ENCODE measurements at places on chromosomes 5 and 9. TPM values are rescaled to one million over a fixed set of nuclear protein-coding genes. Genes with fewer than 3 reads are reported as not detected.

GRCh38 chr5:83494666-83495065 lies 23.1 kb downstream of the VCAN start:
- peak overlapping the region; percentile 4 for H3K27ac ChIP-seq
- no peak overlapping the region for H3K4me3 ChIP-seq
- no peak for DNase-seq
- no peaks in the 10 kb centered on the region for H3K27me3 ChIP-seq
- H3K36me3 ChIP-seq = peaks cover 58% of the 10 kb centered on the region

FOXD4L4 gene
- not detected for total RNA-seq

TRIM36 gene
- total RNA-seq = 4.6 TPM

- DNase-seq = no peak
- H3K27ac ChIP-seq = peak overlapping the region; percentile 17
- peaks cover 40% of the 10 kb centered on the region for H3K4me1 ChIP-seq
- no peak overlapping the region for H3K4me3 ChIP-seq
- H3K27me3 ChIP-seq = no peaks in the 10 kb centered on the region
These were observed 44.4 kb upstream of the RAI14 start for GRCh38 chr5:34611464-34612415.

CDH12 gene
- total RNA-seq = not detected

DNA sequence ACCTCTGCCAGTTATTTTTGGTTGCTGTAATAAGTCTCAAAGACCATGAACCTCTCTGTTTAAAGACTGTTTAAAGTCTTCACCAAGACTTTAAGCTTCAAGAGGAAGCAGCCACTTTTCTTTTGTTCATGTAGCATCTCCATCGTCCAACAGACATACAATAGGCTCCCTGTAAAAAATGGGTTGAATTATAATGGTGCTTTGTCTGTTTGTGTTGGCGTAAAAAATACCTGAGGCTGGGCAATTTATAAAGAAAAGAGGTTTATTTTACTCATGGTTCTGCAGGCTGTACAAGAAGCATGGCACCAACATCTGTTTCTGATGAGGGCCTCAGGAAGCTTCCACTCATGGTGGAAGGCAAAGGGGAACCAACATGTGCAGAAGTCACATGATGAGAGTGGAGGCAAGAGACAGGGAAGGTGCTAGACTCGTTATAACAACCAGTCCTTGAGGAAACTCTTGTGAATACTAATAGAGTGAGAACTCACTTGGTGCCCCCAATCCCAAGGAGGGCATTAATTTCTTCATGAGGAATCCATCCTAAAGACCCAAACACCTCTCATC lies 126.3 kb upstream of the RPS23 start:
- H3K4me3 ChIP-seq = no peak overlapping the region
- peaks cover 12% of the 10 kb centered on the region for H3K36me3 ChIP-seq
- no peak for DNase-seq
- peaks cover 36% of the 10 kb centered on the region for H3K4me1 ChIP-seq

STING1 gene
- total RNA-seq = 26.6 TPM

SH3GL2 gene
- total RNA-seq = not detected

GRCh38 chr9:125374443-125375309 lies 113.0 kb downstream of the GAPVD1 start:
- no peak for DNase-seq

CYLC2 gene
- total RNA-seq = not detected

F2RL2 gene
- total RNA-seq = 7.9 TPM

DNA sequence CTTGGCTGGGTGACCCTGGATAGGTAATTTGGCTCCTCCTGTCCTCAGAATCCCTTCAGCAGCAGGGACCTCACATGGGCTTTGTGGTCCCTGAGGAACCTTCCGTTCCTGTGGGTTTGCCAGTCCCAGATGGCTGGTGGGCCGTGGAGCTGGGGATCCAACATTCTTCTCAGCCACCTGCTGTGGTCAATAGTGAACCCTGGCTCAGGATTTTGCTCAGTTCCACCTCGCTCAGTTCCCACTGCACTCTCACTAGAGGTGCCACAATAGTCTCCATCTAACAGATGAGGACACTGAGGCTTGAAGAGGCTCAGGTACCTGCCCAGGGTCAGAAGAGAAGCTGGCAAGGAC lies 17.1 kb upstream of the SPOUT1 start:
- no peak overlapping the region for H3K27ac ChIP-seq
- H3K4me1 ChIP-seq = peaks cover 10% of the 10 kb centered on the region
- H3K27me3 ChIP-seq = no peaks in the 10 kb centered on the region
